ENCODE measurements at places on chromosomes 13 and 19.

DNA sequence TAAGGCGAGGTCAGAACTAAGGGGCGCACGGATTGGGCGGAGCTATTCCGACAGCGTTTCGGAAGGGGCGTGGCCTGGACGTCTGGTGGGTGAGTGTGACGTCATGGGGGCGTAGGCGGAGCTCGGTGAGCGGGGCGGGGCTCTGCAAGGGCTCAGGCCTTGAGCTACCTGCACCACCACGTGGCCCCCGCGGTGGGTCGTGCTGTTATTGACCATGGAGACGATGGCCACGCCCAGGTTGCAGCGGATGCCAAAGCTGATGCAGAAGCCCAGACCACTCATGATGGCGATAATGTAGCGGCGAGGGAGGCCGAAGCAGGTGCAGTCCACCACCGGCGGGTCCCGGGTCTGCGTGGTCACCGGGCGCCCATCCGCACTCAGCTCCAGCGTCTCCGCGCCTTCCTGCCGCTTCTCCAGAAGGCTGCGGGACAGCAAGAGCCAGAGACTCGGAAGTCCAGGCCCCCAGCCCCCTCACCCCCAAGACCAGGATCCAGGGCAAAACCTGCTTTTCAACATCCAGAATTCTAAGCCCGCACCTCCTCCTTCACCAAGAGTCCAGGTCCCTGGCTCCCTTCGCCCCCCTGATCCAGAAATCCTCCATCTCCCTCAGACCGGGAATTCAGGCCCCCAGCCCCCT lies 4.8 kb downstream of the SLC17A7 start:
- peak; percentile 75 for DNase-seq

DNA sequence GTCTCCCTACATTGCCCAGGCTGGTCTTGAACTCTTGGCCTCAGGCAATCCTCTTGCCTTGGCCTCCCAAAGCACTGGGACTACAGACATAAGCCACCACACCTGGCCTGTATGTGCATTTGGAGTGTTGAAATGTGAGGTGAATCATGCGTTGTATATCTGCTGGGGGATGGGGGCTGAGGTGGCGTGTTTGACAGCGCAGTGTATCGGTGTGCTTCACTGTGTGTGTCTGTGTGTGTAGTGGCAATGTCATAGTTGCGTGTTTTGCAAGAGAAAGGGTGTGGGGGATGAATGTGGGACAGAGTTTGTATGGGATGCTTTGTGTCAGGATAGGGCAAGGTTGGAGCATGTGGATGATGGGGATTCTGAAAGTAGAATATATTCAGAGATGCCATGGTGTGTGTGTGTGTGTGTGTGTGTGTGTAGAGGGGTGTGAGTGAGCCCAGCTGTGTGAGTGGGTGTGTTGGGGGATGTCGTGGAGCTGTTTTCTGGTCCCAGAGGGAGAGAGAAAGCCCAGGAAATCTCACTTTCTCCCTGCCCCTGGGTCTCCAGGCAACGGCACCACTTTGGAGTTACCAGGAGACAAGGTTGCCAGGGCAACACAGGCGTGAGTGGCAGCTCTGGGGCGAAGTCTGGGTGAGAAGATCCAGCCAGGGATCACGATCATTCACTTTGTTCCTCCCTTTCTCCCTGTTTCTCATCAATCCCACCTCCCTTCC lies 1.1 kb upstream of the SWSAP1 start:
- DNase-seq, result no peak

DNA sequence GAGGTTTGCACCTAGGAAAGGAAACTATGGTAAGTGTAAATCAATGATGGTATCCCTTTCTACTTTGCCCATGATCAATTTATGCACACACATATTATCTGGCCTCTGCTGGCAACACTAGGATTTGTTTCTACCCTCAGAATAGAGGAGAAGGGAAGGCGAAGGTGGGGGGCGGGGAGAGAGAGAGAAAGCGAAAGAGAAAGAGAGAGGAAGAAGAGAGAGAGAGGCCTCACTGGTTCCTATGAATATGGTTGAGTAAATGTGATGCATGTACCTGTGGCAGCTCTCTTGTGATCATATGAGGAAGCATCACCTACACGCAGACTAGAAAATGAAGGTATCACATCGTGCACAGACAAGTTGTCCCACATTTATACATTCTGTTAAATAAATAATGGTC lies 882.0 kb upstream of the SLITRK6 start:
- no peak for DNase-seq

DNA sequence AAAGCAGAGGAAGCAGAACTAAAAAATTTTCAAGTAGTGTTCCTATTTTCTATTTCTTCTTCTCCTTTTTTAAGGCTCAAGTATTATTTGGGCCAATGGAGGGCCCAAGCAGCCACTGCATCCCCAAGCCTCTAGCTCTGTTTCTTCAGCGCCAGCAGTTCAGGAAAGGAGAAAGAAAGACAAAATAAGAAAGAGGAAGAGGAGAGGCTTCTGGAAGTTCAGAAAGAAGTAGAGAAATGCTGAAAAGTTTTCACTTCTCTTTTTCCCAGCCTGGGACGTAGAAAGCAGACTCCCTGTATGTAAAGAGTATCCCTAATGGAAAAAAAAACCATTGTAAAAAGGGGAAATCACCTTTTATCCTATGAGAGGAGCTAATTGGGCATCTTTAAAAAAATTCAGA lies 165.5 kb upstream of the KLF12 start:
- no peak for DNase-seq

GRCh38 chr13:79427265-79427664 lies 21.2 kb upstream of the RBM26 start:
- no peak for DNase-seq

GRCh38 chr13:66689037-66689619 lies 541.0 kb downstream of the PCDH9 start:
- DNase-seq, result no peak

- no peak for DNase-seq
These were observed 849 bp upstream of the TCF3 start for GRCh38 chr19:1653300-1653628.

DNA sequence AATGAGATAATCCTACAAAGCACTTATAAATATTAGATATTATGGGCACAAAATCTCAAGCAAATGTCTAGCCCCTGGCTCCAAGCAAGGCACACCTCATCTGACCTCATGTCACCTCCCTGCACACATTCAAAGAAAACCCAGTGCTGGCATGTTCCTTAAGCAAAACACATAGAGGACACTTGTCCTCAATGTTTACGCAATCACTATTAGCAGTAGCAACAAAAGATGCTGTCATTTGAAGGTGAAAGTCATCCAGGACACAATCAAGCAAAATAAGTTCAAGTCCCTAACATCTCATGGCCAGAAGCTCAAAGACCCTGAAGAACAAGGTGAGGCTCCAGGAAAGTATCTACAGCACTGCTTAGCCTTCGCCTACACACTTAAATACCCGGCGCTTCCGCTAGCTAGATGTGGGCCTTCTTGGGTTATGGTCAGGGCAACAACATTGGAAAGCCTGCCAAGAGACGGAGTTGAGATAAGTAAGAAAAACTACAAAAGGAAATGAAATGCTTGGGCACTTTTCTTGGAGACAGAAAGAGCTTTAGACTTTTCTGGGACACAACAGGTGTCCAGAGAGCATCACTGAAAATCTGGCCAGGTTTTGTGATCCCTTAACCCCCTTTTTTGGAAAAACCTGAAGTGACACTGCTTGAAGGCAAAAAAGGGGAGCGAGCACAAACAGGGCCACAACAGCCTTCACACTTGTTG lies 85.7 kb downstream of the FOXO1 start:
- DNase-seq, result no peak

GRCh38 chr13:104586051-104586746 lies 1520.0 kb upstream of the SLC10A2 start:
- DNase-seq, result no peak

- DNase-seq, result no peak
These were observed 15.4 kb downstream of the NLRP12 start for GRCh38 chr19:53808710-53809125.

DNA sequence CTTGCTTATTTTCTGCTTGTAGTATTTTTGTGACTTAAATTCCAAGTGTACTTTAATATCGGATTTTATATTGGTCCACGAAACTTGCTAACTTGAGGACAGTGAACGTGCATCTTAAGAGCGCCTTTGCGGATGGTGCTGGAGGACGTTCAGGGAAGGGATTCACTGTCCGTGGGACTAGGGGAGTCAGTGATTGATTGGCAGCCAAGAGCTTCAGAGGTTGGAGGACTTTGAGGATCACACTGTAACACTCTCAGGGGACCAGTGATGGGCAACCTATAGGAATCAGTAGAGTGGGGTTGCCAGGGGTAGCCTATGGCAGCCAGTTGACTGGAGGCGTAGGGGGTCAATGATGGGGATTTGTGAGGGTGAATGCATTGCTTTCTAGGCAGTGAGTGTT lies 516 bp downstream of the ZNF175 start:
- DNase-seq, result no peak

- no peak for DNase-seq
These were observed 13.7 kb downstream of the TLE2 start for GRCh38 chr19:3015126-3016057.
